ENCODE measurements at places on chromosomes 5 and 9.
A peak's percentile ranks its signal among the peaks of the same experiment; 100 is the strongest.

DNA sequence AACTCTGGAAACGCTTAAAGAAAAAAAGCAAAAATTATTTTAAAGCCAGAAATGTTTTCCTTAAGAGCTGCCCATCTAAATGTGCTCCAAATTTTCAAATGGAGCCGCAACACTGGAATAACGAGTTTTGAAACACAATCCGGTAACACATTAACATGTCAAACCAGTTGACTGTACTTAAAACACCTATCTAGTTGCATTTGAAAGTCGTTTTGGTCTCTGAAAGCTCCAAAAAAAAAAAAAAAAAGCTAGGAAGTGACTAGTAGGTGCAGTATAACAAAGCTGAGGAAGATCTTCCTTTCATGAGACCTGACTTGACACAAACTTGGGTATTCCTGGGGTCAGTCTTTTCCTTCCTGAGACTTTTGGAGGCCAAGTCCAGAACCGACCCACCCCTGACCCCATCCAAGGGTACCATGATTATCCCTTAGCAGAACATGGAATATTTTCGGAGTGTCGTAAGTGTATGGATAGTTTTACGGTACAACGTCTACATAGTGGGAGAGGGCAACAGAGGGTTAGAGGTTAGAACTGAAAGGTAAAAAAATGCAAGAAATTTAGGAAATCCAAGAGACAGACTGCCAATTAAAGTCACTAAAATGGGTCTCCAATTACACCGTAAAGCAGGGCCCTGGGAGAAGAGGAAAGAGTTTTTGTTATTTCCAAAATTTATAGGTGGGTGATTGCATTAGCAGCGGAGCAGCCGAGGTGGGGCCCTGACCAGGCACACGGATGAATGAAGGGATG is 812 bp downstream of the CETN3 start:
- DNase-seq = peak; percentile 23

- no peak for DNase-seq
These were observed 30.7 kb downstream of the TCF7 start for GRCh38 chr5:134145041-134145757.

DNA sequence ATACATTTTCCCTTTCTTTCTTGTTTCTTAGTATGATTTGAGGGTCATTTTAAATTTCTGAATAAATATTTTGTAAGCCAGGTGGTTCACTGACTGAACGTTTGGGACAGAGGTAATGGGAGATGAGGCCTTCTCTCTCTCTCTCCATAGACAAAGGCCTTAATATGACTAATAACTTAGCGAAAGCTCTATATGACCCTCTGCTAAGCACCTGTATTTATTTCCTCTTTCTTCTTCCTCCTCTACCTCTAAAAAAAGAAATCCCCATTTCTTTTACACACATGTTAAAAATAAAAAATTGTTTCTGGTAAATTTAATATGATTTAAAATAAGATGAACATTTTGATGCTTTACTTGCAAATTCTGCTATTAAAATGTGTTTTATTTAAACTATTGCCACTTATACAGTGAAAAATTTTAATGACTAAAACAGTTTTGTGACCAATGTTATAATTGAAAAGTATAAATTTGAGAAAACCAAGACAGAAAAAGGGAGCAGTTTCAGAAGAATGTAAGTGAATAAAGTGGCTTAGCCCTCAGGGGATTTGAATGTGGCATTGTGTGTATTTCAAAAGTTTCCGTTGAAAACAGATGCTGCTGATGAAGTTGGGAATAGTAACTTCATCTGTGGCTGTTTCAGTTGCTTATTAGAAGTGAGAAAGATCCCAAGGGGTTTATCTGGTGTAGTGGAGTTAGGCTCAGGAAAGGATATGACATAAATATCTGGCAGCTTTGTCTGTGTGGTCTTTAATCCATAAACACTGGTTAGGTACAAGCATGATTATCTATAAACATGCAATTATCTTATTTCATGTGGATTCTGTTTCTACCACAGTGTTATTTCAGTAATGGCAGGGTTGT is 128.6 kb upstream of the GRHPR start:
- no peak for DNase-seq

- DNase-seq = no peak
These were observed 233.2 kb upstream of the RFX3 start for GRCh38 chr9:3758816-3759576.

DNA sequence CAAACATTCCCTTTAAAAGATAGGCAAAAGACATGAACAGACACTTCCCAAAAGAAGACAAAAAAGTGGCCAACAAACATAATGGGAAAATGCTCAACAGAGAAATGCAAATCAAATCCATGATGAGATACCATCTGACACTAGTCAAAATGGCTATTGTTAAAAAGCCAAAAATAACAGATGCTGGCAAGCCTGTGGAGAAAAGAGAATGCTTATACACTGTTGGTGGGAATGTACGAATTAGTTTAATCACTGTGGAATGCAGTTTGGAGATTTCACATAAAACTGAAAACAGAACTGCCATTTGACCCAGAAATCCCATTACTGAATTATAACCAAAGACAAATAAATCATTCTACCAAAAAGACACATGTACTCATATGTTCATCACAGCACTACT is 58.3 kb upstream of the WDR41 start:
- no peak for DNase-seq

- DNase-seq = no peak
These were observed 213.1 kb upstream of the GAS1 start for GRCh38 chr9:87160148-87161102.

- no peak for DNase-seq
These were observed 201.3 kb downstream of the MPDZ start for GRCh38 chr9:13078164-13078563.

DNA sequence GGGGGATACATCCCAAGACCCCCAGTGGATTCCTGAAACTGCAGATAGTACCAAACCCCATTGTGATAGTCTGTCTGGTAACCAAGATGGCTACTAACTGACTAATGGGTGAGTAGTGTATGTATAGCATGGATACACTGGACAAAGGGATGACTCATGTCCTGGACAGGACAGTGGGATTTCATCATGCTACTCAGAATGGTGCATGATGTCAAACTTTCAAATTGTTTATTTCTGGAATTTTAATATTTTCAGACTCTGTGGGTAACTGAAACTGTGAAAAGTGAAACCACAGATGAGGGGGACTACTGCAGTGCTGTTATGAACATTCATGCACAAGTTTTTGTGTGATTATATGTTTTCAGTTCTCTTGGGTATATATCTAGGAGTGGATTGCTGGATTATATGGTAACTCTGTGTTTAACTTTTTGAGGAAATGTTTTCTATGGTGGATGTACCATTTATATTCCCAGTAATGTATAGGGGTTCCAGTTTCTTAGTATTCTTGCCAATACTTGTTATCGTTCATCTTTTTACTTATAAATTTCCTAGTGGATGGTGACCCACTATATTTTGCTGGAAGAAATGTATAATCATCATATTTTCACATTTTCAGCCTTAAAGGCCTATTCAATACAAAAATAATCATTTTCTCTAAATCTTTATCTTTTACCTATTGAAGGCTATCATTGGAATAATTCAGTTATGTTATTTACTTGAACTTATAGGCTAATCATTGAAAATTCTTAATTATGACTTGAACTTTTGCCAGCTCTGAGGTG is 140.9 kb downstream of the NR3C1 start:
- no peak for DNase-seq

DNA sequence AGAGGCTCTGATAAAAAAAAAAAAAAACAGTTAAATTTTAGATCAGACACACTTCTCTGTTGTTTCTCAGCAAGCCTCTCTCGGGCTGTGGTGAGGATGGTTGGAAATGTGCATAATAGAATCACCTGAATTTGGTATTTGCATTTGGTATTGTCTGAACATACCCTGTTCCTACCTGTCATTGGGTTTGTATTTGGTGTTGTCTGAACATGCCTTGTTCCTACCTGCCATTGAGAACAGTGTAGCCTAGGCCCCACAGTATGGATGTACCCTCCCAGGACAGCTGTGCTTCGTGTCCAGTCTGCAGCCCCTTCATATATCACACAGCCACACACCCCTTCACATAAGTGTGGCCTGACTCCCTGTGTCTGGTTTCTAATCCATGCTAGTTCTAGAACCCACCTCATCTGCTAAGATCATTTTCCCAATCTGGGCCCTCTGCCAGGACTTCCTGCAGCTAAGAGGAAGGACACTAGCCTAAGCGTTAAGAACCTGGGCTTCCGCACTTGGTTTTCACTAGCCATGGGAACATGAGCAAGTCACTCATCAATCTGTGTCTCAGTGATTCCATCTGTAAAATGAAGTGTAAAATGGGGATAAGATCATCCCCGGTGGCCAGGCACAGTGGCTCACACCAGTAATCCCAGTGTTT is 49.2 kb downstream of the ITGA2 start:
- no peak for DNase-seq

DNA sequence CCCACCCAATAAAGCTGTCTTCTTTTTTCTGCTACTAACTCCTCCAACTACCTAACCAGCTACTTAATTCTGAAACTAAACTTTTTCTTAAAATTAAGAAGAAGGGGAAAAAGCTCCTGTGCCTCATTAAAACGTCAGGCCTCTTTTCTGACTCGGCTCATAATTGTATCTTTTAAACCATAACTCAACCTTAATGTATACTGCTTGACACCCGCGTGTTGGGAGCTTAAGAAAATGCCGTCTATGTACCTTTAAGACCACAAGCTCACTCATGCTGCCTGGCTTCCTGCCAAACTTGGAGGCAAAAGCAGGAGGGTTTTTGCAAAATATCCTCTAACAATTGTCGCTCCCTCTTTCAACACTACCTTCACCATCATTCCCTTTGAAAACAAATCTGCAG is 5.0 kb downstream of the EBF1 start:
- no peak for DNase-seq

- no peak for DNase-seq
These were observed 188.3 kb upstream of the ZNF618 start for GRCh38 chr9:113687680-113688371.

DNA sequence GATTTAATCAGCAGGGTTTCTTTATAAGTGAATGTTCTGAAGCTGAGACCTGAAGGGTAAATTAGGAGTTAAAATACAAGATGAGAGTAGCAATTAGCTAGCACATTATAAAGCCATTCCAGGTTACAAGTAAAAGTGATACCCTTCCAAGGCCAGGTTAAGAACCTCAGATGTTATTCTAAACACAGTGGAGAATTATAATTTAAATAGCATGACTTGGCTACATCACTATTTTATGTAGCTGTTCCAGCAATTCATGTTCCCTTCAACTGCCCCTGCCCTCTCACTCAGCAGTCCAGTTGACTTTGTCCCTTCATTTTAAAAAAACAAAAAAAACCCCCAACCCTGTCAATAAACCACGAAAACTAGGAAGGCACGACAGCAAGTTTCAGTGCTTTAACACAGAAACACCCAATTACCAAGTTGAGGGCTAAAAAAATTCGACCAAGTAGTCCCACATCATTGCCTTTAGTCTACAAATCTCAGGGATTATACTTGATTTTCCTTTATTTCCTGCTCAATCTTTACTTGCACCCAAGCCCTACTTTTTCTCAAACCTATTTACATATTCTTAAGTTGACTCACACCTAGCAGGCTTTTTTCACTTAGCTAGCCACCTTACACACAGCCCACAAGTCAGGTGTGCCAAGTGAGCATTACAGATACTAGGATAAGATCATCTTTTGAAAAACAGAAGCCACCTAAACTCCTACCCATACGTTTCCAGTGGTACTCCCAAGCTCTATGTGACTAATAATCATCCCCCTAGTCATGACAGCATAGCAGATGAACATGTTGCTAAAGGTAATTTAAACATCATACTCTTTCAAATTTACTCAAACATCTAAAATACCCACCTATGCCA is 3.4 kb downstream of the RPL37 start:
- no peak for DNase-seq

GRCh38 chr5:18311266-18311665 is 677.0 kb downstream of the TAF11L14 start:
- DNase-seq = no peak

- no peak for DNase-seq
These were observed 69.5 kb downstream of the GRIA1 start for GRCh38 chr5:153559926-153560325.

- DNase-seq = peak; percentile 86
These were observed 151.2 kb downstream of the TSSK1B start for GRCh38 chr5:113283558-113283957.

DNA sequence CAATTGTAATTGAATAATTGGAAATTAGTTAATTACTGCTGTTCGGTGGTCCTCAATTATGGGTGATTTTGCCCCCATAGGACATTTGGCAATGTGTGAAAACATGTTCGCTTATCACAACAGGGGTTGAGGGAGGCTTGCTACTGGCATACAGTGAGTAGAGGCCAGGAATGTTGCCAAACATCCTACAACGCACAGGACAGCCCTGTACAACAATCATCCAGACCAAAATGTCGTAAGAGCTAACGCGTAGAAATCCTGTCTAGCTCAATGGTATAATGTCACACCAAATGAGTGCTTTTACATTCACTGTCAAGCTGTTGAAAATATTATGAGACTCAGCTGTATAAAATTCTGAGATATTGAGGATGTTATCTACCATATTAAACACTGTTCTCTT is 464.4 kb upstream of the TUSC1 start:
- DNase-seq = no peak

DNA sequence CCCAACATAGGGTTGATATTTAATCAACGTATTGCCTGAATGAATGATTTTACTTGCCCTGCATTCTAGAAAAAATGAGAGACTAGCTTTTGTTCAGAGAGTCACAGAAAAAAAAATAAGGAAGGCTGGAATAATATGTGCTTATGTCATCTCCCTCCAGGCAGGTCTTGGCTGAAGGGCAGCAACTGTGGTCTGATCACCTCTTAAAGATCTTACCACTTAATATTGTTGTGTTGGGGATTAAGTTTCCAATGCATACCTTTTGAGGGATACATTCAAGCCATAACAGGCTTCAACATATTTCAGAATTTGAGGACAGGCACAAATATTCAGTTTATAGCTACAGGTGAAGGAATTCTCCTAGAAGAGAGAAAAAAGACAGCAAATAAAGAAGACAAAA is 157.3 kb upstream of the S1PR3 start:
- DNase-seq = no peak

GRCh38 chr9:14270358-14271092 is 43.4 kb downstream of the NFIB start:
- no peak for DNase-seq

DNA sequence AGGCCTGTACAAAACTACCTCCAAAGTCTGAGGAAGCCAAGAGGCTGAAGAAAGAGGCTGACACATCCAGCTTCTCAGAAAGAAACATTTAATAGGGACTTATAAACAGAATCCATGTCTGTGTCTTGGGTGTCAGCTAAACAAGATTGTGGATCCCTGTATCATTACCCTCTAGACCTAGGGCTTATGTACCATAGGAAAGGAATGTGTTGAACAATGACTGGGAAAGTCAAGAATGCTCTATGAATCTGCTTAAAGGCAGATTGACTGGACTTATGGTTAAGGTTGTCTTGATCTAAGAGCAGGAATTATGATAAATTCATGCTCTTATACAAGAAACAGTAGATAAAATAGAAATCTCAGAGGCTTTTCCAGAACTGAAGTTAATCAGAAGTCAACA is 335.7 kb upstream of the RPS23 start:
- DNase-seq = no peak
